ENCODE measurements at places on chromosomes 5 and 9.

DNA sequence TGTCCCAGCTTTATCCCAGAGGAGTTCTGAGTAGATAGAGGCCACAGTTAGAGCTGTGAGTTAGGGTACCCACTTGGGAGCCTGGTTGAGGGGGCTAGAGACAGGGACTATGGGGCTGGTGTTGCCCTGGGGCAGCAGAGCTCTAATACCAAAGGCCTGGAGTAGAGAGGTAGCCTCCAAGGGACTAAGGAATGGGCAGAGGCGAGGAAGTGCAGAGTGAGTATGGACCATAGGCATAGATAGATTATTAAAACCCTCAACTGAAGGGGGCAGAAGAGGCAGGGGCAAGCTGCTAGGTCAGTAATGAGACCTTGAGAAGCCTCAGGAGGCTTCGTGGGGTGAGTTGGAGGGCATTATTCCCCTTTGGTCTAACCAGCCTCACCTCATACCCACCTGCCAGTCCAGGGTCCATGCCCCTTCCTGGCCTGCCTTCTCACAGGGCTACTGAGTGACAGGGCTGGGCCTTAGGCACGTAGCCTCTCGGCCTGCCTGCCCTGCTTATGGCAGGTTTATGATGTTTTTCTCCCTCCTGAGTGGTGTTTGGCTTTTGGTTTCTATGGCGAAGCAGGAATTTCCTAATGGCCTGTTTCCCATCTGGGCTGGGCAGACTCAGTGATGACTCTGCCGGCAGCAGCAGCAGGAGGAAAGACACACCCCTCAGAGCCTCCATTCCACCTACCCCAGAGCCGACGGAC is 8.0 kb downstream of the PDLIM4 start:
- DNase-seq: no peak

GRCh38 chr9:87662808-87663528 is 63.0 kb upstream of the CTSL start:
- no peak for DNase-seq

GRCh38 chr5:64210866-64211265 is 45.2 kb downstream of the RNF180 start:
- no peak for DNase-seq

GRCh38 chr5:159657771-159658170 is 258.5 kb upstream of the ADRA1B start:
- no peak for DNase-seq

DNA sequence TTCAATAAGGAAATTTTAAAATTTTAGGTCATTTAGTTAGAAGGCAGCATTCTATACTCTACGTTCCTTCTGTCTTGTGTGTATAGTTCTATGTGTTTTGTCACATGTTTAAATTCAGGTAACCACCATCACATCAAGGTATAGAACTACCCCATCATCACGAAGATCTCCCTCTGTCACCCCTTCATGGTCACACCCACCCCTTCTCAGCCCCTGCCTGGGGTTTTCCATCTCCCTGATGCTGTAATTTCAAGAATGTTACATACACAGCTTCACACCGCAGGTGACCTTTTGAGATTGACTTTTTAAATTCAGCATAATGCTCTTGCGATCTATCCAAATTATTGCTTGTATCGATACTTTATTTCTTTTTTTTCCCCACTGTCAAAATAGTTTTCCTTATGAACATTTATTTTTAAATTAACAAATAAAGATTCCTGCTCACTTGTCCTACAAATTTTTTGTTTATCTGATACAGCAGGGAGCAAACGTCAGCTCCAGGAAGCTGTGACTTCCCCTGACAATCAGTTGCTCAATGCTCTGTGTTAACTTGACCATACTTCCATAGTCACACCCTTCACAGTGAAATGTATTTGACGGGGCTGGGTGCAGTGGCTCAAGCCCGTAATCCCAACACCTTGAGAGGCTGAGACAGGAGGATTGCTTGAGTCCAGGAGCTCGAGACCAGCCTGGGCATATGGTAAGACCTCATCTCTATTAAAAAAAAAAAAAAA is 10.2 kb downstream of the BTNL8 start:
- no peak for DNase-seq

DNA sequence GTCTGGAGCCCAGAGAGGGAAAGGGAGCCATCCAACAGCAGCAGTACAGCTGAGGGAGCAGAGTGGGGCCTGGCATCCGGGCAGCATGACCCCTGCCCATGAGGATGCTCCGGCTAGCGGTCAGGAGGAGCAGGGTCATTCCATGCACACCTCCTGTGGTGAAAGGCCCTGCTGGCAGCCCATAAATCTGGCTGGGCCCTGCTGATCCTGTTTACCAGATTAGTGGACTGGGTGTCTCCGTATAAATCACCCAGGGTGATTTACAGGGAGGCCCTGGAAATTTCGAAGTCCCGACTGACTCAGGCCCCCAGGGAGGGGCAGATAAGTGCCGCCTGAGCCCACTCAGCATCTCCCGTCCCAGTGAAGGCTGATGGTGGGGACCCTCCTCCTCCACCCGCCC is 117.6 kb upstream of the HAND1 start:
- DNase-seq: no peak

DNA sequence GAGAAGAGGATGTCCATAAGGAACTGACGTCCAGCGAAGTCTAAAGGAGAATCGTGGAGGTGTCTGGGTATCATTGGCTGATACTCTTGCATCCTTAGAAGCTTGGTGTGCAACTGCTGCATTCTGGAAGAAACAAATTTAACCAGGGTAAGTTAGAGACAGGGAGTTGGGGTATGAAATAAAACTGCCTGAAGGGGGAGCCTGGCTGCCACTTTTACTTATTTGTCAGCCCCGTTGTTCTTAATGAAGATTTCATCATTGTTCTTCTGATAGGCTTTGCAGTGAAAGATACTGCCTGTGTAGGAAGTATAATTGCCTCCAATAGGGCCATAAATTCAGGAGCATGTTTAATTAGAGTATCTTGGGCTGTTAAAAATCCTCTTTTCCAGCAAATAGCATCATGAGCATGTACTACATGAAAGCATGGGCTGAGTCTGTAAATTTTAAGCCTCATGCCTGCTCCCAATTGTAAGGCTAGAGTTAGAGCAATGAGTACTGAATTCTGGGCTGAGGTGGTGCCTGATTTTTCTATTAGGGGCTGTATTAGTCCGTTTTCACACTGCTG is 1264.5 kb upstream of the ACO1 start:
- DNase-seq: peak; percentile 63

- DNase-seq: no peak
Measured at GRCh38 chr5:78927657-78928282, 57.3 kb downstream of the ARSB start.

DNA sequence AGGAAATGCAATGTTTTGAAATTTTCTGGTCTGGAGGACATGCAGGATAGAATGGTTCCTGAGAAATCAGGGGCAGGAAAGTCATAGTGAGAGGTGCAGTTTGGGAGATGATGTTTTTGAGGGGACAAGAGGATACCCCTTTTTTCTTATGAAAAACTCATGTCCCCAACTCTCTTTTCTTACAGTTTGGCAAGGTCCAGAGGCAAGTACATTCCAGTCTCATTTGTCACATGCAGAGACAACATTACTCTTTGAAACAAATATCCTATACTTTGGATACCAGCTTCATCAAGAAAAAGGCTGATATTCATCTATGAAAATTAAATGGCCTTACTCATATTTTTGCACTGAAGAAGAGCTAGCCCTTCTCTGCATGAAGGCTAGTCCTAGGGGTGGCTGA is 48.2 kb downstream of the EQTN start:
- DNase-seq: no peak

DNA sequence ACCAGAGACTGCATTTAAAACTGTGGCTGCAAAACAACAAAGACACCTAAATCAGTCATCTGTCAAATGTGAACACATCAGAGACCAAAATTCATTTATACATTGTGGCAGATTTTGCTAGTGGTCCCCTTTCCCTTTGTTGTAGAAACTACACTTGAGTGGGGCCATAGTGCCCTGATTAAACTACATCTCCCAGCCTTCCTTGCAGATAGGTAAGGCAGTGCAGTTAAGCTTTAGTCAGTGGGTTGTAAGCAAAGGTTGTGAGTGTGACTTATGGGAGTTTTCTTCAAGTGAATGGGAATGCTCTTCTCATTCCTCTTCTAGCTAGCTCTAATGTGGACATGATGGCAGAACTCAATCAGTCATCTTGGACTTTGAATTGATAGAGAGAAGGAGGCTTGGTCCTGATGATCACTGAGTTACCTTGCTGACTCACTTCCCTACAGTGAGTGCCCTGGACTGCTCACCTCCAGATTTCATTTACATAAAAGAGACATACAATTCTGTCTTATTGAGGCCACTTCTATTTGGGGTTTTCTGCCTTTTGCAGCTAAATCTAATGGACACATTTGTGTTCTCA is 35.2 kb upstream of the SPARC start:
- no peak for DNase-seq

DNA sequence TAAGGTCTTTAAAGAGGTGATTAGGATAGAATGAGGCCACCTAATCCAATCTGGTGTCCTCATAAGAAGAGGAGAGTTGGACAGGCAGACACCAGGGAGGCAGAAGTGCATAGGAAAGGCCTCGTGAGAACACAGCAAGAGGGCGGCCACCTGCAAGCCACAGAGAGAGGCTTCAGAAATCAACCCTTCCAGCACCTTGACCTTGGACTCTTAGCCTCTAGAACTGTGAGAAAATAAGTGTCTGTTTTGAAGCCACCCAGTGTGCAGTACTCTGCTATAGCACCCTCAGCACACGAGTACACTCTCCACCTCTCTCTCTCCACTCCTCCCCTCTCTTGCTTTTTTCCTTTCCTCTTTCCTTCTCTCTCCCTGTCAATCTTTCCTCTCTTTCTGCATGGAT is 26.8 kb downstream of the NIPAL4 start:
- DNase-seq: no peak

DNA sequence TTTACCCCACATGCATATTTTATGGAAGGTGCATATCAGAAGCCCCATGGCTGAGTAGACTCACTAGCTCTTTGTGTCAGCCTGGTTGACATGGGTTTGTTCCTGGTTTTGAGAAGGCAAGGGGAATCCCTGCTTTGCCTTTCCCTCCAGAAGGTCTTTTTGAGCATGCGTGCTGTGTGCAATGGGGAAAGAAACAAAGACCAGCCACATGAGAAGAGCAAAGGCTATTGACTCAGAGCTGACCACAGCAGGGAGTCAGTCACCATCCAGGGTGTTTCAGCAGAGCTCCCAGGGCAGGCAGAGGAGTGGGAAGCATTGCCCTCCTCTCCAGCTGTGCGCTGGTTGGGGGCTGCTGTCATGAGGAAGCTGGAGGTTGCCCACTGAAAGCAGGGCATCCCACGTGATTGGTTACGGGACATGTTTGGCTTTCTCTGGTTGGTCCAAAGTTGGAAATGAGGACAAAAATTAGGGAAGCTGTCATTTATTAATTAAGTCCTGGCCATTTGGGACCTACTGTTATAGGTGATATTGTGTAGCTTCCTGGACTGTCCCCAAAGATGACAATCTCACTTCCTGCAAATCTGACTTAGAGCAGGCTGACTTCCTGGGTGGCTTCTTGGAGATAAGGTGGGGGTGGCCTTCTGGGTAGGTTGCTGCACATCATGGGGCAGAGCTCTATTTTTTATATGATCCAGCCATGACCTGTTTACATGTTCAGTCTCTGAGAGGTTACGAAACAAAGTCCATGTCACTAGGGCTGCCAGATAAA is 48.9 kb upstream of the TDRD7 start:
- DNase-seq: no peak

DNA sequence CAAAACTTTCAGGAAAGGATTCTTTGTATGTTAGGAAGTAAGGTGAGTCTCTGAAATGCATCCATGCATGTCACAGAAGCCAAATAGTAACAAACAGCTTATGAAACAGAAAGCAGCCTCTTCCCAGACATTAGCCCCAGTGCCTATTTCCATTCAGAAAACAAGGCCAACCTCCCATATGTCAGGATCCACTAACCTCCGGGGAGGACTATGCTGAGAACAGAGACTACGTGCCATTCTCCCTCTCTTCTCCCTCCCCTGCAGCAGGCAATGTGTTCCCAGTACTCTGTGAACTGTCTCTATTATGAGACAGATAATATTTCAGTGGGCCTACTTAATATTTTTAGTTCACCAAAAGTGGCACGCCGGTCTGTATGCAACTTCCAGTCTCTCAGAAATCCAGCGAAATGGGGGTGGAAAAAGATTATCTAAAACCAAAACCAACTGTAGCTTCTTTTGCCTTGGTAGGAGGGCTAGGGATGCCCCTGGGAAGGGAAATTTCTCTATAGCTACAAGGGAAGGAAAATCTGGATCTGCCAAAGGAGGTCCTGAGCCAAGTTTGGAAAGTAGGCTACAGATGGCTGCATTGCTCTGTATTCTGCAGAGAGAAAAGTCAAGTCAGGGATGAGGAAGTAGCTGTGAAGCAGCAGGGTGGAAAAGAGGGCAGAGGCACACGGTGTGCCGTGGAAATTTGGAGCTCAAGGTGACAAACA is 42.0 kb downstream of the VLDLR start:
- DNase-seq: no peak

GRCh38 chr5:84564321-84565075 is 179.8 kb upstream of the EDIL3 start:
- no peak for DNase-seq

DNA sequence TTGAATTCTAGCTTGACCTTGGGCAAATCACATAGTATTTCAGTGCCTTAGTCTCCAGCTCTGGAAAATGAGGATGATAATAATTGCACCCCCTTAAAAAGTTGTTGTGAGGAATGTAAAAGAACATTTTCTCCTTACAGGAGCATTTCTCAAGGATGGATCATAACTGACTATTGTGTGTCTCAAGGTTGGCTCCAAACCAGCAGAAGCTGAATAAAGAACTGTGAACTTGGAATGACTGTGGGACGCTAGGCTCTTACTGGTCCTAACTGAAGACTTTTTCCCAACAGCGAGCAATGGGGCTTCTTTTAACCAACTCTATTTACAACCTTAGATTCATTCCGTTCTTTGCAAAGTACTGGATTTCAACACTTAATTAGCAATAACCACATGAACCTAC is 26.2 kb upstream of the GLRX start:
- no peak for DNase-seq

DNA sequence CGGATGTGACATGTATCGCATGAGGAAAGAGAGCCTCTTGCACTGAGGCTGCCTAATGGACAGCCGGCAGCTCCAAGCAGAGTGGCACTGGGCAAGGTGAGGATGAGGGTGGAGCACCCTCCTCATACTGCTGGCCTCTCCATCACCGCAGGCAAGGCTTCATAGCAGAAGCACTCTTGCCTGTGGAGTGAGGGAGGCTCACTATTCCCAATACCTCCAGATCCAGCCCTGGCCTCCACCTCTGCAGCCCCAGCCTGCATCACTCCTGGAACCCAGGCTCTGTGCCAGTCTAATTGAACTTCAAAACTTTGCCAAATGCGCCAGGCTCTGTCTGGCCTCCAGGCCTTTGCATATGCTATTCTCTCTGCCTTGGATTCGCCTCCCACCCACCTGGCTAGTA is 29.7 kb upstream of the ARAP3 start:
- DNase-seq: no peak

GRCh38 chr5:4544049-4544670 is 596.0 kb upstream of the ADAMTS16 start:
- DNase-seq: no peak

GRCh38 chr5:111151998-111152397 is 59.9 kb downstream of the WDR36 start:
- no peak for DNase-seq

GRCh38 chr9:2691626-2692025 is 25.7 kb upstream of the KCNV2 start:
- no peak for DNase-seq
